ENCODE measurements at places on chromosomes 11 and 22.

- DNase-seq, result no peak
These were observed 8.2 kb downstream of the CREB3L1 start for GRCh38 chr11:46285594-46286033.

GRCh38 chr11:64571410-64572091 lies 19.5 kb upstream of the SLC22A12 start:
- DNase-seq, result no peak

GRCh38 chr11:85823816-85824215 lies 12.9 kb upstream of the SYTL2 start:
- DNase-seq, result no peak

DNA sequence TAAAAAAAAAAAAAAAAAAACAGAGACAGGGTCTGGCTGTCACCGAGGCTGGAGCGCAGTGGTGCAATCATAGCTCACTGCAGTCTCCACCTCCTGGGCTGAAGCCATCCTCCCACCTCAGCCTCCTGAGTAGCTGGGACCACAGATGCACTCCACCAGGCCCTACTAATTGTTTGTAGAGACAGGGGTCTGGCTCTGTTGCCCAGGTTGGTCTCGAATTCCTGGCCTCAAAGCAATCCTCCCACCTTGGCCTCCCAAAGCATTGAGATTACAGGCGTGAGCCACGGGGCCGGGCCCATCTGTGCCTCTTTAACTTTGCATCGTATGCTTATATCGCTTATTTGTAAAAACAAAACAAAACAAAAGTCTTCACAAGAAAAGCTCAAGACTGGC lies 3.1 kb downstream of the CPT1A start:
- no peak for DNase-seq

GRCh38 chr11:45994371-45995341 lies 72.2 kb downstream of the LARGE2 start:
- no peak for DNase-seq

- no peak for DNase-seq
These were observed 34.6 kb upstream of the CD81 start for GRCh38 chr11:2342557-2342956.

GRCh38 chr11:16840951-16841350 lies 102.5 kb downstream of the C11orf58 start:
- no peak for DNase-seq
